NCI-H146 (cell line): ENCODE measurements at places on chromosomes 7 and 10.

DNA sequence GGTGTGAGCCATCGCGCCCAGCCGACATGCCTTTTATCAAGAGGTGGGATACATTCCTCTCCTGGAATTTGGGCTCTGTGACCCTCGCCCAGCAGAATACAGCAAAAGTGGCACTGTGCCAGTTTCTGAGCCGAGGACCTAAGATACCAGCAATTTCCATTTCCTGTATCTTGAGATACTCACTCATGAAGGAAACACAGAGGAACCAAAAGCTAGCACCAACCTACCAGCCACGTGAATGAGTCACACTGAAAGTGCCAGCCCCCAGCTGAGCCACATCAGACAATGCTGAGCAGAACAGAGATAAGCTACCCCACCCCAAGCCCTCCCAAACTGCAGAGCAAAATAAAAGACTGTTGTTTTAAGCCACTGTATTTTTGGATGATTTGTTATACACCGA, 56.3 kb downstream of the CACUL1 start:
- no peak for DNase-seq

- peak; percentile 86 for DNase-seq
Measured at GRCh38 chr10:101901340-101901739, 57.7 kb upstream of the KCNIP2 start.

- no peak for DNase-seq
Measured at GRCh38 chr10:29609696-29610095, 25.1 kb downstream of the SVIL start.

- no peak for DNase-seq
Measured at GRCh38 chr7:95537468-95537867, 51.7 kb downstream of the ASB4 start.

- DNase-seq: no peak
Measured at GRCh38 chr7:114941692-114942091, 19.8 kb downstream of the MDFIC start.

DNA sequence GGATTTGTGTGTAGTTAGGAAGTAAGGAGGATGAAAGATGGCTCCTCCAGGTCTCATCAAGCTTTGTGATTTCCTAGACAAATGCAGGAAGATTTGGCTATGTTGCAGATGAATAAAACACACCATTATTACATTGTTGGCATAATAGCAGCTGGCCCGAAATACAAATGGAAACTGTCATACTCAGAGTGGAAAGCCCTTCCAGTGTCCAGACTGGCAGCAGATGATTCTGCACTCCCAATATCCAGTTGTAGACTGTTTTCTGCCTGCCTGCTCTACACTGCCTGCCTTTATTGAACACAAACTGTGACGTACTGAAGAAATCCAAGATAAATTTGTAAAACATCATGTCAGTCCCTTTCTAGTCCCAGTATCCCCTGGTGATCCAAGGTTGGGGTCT, 99.7 kb upstream of the FZD1 start:
- DNase-seq: no peak
